Esophagus muscularis mucosa (tissue), 4 donors: ENCODE measurements at places on chromosomes 3 and 15. TPM values are rescaled to one million over a fixed set of nuclear protein-coding genes. Genes with fewer than 3 reads are reported as not detected.

DNA sequence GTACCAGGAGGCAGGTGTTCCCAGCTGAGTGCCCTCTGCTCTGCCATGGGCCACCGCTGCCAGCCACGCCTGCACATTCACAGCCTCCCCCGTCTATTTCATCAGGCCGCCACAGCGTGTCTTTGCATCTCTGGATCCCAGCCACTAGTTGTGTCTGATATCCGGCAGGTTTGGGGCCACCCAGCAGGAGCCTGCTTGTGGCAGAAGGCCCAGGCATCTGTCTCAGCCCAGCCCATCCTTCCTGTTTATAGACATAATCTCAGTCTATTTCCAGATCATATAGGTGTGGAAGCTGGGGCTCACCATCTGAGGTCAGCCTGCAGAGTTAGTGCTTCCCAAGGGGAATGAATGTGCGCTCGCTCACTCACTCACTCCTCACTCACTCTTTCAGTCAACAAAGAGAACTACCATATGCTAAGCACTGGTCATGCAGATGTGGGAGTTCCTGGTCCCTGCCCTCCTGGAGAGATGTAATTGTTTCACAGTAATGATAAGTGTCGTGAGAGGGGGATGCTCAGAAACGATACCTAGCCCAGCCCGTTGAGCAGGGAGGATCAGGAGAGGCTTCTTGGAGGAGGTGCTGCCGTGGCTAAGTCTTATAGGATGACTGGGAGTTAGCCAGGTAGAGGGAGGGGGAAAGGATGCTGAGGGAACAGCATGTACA, 60.6 kb downstream of the FGD5 start:
- no peaks in the 10 kb centered on the region for H3K27me3 ChIP-seq
- no peak for DNase-seq
- peaks cover 23% of the 10 kb centered on the region for H3K36me3 ChIP-seq
- peaks cover 20% of the 10 kb centered on the region for H3K4me1 ChIP-seq
- no peak overlapping the region for H3K27ac ChIP-seq

- peaks cover 8% of the 10 kb centered on the region for H3K4me1 ChIP-seq
- H3K27me3 ChIP-seq: no peaks in the 10 kb centered on the region
- DNase-seq: no peak
- H3K36me3 ChIP-seq: no peaks in the 10 kb centered on the region
- no peak overlapping the region for H3K4me3 ChIP-seq
- H3K27ac ChIP-seq: no peak overlapping the region
These were observed 23.5 kb upstream of the CA12 start for GRCh38 chr15:63405159-63405558.

Gene RPL14
- 414 TPM for total RNA-seq

Gene DUOX2
- total RNA-seq: under 0.01 TPM

DNA sequence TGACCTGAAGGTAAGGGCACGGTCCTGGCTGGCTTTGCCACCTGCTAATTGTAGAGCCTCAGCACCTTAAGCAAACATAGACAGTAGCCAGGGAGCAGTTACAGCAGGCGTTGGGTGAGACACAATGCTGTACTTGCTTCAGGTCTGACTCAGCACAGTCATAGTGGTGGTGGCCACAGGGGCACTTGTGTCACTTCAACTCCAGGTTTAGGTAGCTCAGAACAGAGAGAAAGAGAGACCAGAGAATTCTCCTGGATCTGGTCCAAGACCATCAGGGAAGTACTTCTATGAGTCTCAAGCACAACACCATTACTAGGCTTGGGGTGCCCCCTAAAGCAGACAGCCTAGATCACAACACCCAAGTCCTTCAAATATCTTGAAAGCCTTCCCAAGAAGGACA, 204.4 kb downstream of the OTOL1 start:
- H3K27me3 ChIP-seq: no peaks in the 10 kb centered on the region
- no peaks in the 10 kb centered on the region for H3K36me3 ChIP-seq
- H3K27ac ChIP-seq: no peak overlapping the region
- H3K4me3 ChIP-seq: no peak overlapping the region
- no peak for DNase-seq
- no peaks in the 10 kb centered on the region for H3K4me1 ChIP-seq

Gene NUDT16
- total RNA-seq: 34.0 TPM

GRCh38 chr15:25093455-25094029, 138.8 kb downstream of the SNRPN start:
- DNase-seq: peak; percentile 77
- H3K27ac ChIP-seq: no peak overlapping the region
- no peaks in the 10 kb centered on the region for H3K4me1 ChIP-seq
- peaks cover 92% of the 10 kb centered on the region for H3K36me3 ChIP-seq
- no peaks in the 10 kb centered on the region for H3K27me3 ChIP-seq

DNA sequence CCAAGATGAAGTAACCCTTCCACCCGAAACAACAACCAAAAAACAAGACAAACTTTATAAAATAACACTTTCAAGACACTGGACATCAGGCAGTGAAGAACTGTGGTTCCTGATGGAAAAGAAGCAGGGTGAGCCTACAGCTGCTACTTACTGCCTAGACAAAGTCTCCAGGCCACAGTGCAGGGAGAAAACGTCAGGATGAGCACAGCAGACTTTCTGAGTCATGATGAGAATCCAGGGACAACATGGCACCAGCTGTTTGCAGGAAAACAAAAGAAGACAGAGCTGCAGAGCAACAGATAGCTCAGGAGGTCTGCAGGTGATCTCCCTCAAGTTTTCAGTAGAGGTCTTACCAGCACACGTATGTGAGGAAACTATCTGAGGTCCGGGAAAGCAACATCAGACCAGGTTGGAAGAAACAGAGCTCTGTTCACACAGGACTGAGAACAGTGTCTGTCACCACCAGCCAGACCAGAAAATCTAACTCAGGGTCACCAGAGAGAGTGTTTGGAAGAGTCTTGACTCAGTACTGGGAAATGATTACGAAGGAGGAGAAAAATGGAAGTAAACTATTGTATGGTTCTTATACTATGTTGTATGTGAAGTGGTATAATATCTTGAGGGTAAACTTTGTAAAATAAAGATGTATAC, 108.9 kb downstream of the ANO10 start:
- peaks cover 10% of the 10 kb centered on the region for H3K4me1 ChIP-seq
- no peak for DNase-seq
- no peaks in the 10 kb centered on the region for H3K36me3 ChIP-seq
- H3K27me3 ChIP-seq: no peaks in the 10 kb centered on the region
- H3K27ac ChIP-seq: no peak overlapping the region
- no peak overlapping the region for H3K4me3 ChIP-seq

Gene CRYGS
- 1.2 TPM for total RNA-seq

Gene MYEF2
- 26.2 TPM for total RNA-seq

Gene BFSP2
- total RNA-seq: not detected

Gene GOLGA8M
- not detected for total RNA-seq

DNA sequence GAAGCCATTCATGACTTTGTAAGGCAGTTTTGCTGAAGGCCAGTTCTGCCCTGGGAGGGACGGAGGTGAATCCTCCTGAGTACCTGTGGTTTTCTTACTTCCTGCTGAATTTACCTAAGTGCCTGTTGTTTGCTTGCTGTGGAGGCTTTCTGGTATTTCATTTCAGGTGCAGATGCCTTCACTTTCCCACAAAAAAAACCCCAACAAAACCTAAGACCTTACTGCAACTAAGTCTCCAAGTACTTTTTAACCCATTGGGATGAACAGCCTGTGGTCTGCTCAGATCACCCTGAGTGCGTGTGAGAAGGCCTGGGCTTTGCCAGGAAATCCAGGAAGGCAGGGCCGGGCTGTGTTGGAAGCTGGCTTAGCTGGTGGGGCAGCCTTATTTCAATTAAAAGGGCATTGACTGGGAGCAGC, 65.3 kb downstream of the IGF1R start:
- no peak overlapping the region for H3K4me3 ChIP-seq
- H3K27me3 ChIP-seq: no peaks in the 10 kb centered on the region
- DNase-seq: no peak
- peaks cover 64% of the 10 kb centered on the region for H3K4me1 ChIP-seq

DNA sequence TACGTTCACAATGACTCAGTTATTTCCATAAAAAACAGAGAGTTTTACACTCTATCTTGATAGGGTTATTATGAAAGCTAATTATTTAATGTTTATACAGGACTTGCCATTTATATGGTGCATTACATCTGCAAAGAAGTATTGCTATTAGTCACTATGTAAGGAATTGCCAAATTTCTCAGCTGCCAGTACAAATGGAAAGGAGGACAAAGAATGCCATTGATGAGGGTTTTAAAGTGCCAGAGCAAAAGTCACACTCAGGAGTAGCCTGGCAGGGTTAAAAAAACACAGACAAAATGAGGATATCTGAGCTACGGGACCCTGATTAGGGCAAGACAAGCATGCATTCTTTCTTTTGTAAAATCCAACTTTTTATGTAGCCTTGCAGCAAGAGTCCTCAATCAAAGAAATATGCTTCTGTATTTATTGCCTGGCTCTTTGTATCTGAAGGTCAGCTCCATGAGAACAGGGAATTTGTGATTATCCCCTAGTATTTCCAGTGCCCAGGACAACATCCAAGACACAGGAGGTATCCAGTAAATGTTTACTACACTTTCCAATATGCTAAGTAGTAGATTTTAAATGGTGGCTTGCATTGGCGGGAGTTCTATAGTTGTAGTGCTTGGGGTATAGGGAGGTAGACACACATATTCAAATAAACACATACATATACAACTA, 1013.6 kb downstream of the ROBO1 start:
- no peaks in the 10 kb centered on the region for H3K27me3 ChIP-seq
- no peaks in the 10 kb centered on the region for H3K4me1 ChIP-seq

DNA sequence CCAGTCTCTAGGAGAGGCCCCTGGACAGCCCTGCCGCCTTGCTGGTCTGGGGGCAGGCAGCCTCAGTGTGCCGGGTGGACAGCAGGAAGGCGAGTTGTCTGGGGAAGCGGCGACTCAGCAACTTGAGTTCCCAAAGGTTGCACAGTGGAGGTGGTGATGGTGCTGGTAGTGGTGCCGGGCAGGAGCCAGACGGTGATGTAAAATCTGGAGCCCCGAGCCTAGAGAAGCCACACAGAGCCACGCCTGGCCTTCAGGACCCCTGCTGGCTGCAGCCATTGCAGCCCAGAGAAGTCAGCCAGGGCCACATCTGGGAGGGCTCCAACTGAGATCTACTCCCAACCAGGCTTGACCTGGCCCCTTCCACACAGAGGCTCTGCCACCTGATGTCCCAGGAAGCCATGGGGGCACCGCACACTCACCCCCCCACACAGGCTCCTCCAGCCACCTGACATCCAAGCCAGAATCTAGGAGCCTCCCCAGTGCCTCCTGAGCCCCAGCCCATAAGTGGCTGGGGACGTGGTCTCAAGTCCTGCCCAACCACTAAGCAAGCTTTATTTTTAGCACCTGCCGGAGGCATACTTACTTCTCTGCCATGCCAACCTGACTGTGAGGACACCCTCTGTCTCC, 8.8 kb downstream of the C3orf22 start:
- no peaks in the 10 kb centered on the region for H3K36me3 ChIP-seq
- H3K4me3 ChIP-seq: no peak overlapping the region
- no peak for DNase-seq
- H3K4me1 ChIP-seq: no peaks in the 10 kb centered on the region

DNA sequence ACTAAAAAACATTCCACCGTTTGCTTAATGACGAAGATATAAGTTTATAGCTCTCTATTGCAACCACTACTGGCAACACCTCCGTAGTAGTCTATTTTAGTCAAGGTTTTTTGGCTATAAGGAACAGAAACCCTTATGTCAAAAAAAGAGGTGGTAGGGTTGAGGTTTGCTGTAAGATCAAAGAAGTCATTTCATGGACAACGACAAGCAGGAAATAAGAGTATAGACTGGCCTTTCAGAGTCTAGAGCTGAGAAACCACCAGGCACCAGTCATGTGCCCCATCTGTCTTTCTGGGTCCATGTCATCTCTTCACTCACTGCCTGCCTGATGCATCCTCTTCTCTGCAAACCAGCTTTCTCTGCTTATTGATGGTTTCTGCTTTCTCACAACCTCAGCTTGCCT, 42.7 kb downstream of the THBS1 start:
- no peak overlapping the region for H3K4me3 ChIP-seq
- H3K4me1 ChIP-seq: peaks cover 38% of the 10 kb centered on the region
- no peaks in the 10 kb centered on the region for H3K36me3 ChIP-seq
- no peak for DNase-seq
- H3K27ac ChIP-seq: no peak overlapping the region
- H3K27me3 ChIP-seq: no peaks in the 10 kb centered on the region

DNA sequence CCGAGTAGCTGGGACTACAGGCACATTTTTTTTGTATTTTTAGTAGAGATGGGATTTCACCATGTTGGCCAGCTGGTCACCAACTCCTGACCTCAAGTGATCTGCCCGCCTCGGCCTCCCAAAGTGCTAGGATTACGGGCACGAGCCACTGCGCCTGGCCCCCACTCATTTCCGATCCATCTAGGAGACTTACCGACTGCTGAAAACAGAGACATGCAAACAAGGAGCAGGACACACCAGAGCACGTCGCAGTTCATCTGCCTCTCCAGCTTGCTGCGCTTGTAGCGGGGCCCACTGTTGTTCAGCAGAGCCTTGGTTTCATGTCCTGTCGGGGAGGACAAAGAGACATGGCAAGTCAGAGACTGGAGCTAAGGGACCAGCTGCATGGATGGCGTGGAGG, 137.4 kb downstream of the ATP10A start:
- peak; percentile 74 for DNase-seq
- no peak overlapping the region for H3K4me3 ChIP-seq
- H3K36me3 ChIP-seq: no peaks in the 10 kb centered on the region
- no peaks in the 10 kb centered on the region for H3K27me3 ChIP-seq
- H3K4me1 ChIP-seq: peaks cover 12% of the 10 kb centered on the region
- H3K27ac ChIP-seq: no peak overlapping the region

DNA sequence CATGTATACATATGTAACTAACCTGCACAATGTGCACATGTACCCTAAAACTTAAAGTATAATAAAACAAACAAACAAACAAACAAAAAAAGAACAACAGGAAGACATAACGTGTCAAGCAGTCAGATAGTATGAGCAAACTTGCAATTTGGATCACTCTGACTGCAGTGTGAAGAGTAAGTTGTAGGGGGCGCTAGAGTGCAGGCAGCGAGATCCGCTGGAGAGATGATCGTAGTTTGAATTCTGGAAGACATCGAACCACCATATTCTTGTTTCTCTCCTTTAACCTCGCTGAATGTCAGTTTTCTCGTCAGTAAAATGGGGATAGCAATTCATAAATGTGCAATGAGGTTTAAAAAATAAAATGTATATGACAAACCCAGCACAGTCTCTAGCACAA, 165.2 kb upstream of the LMCD1 start:
- H3K4me3 ChIP-seq: no peak overlapping the region
- no peaks in the 10 kb centered on the region for H3K27me3 ChIP-seq
- no peaks in the 10 kb centered on the region for H3K36me3 ChIP-seq

Gene CFAP100
- total RNA-seq: not detected

Gene DLL4
- 12.6 TPM for total RNA-seq

Gene CRABP1
- total RNA-seq: not detected
